ENCODE measurements at places on chromosomes 16 and 17.

GRCh38 chr16:78311831-78312230 lies 212.4 kb downstream of the WWOX start:
- DNase-seq: no peak

GRCh38 chr17:79325709-79326430 lies 251.2 kb downstream of the ENGASE start:
- no peak for DNase-seq

- DNase-seq: no peak
Measured at GRCh38 chr16:72084445-72084844, 9.0 kb downstream of the TXNL4B start.

DNA sequence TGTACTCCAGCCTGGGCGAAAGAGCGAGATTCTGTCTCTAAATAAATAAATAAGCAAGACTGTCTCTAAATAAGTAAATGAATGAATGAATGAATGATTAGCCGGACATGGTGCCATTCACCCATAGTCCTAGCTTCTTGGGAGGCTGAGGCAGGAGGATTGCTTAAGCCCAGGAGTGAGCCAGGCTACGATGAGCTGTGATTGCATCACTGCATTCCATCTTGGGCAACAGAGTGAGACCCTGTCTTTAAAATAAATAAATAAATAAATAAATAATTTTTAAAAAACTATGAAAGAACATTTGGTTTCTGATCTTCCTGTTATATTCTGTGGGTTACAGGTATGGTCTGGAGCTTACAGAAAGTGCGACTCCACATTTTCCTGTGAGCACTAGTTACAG lies 65.0 kb downstream of the C17orf58 start:
- no peak for DNase-seq

DNA sequence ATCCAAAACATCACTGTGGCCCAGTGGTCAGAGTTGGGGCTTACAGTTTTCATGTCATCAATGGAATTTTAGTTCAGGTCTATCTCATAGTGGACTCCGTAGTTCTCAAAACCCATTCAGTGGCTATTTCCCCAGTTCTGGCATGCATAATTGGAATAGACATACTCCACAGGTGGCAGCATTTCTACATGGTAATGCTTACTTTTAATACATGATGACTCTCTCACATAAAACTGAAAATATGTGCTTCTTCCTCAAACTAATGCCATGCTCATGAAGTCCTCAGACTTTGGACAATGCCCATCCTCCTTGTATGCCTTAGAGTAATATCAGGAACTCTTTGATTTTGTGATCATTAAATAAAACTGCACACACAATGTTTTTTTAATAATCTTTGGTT lies 857.4 kb upstream of the GOT2 start:
- DNase-seq: no peak

DNA sequence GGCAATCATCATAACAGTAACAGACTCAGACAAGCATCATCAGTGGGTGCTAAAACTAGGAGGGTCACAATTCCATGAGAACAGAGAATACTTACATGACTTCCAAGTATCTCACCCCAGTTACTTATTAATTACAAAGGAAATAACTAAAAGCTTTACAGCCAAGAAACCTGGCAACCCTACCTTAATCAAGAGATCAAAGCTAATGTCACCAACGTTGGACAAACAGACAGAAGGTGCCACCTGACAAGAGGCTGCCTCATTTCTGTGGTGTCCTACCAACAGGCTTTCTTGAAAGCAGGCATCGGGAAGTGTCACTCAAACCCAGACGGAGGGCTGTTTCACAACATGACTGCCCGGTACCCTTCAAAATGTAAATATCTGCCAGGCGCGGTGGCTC lies 84.6 kb downstream of the RMI2 start:
- no peak for DNase-seq

- peak; percentile 45 for DNase-seq
Measured at GRCh38 chr16:48542020-48542473, 67.9 kb downstream of the N4BP1 start.

- DNase-seq: no peak
Measured at GRCh38 chr16:28549301-28549899, 4.3 kb upstream of the SGF29 start.

- DNase-seq: no peak
Measured at GRCh38 chr16:88922114-88922825, 54.7 kb downstream of the CBFA2T3 start.

GRCh38 chr17:43679911-43680310 lies 18.2 kb upstream of the MEOX1 start:
- no peak for DNase-seq

- DNase-seq: no peak
Measured at GRCh38 chr17:39975801-39976200, 4.8 kb upstream of the PSMD3 start.

- DNase-seq: no peak
Measured at GRCh38 chr17:45440161-45440778, 7.6 kb upstream of the ARHGAP27 start.

GRCh38 chr17:47099451-47099986 lies 89.6 kb downstream of the CDC27 start:
- no peak for DNase-seq

Data from activated naive CD4-positive, alpha-beta T cell treated with anti-CD3 and anti-CD28 coated beads, Interleukin-2, amount 50 U/mL, for 16 hours (primary cell).